Pulmonary artery endothelial cell (primary cell): ENCODE measurements at places on chromosomes 5 and 9. TPM values are rescaled to one million over a fixed set of nuclear protein-coding genes. Genes with fewer than 3 reads are reported as not detected.
A peak's percentile ranks its signal among the peaks of the same experiment; 100 is the strongest.

GRCh38 chr5:126818736-126819135, 41.8 kb downstream of the LMNB1 start:
- no peak for DNase-seq

DNA sequence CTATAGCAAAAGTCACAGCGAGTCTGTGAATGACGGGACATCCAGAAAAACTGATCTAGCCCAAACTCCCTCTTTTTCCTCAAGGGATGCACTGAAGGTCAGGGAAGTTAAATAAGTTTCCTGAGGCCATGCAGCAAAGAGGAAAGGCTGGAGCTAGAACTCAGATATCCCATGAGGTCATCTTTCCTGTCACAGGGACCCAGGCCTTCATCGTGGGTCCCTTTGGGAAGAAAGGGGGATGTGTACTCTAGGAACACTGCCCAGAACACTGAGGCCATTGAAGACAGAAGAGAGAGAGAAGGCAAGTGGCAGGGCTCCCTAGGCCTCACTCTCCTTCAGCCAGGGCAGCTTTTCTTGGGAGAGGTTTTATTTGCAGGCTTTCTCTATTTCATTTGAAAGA, 182.0 kb downstream of the EBF1 start:
- DNase-seq, result no peak

DNA sequence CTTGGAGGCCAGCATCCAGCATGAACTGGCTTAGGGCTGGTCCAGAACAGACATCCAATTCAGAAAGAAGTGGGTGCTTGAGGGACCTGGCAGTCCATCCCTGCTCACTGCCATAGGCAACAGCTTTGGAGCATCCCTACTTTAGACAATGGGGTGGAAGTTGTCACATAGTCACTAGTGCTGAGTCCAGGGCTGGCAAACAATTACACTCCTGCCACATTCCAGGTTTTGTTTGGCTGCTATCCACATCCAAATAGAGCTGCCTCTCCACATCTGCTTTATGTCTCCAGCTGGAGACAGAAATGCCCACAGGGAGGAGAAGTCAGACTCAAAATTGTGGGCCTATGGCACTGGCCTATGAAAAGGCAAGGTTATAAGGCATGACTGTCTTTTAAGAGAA, 7.0 kb downstream of the FSTL4 start:
- DNase-seq, result no peak

DNA sequence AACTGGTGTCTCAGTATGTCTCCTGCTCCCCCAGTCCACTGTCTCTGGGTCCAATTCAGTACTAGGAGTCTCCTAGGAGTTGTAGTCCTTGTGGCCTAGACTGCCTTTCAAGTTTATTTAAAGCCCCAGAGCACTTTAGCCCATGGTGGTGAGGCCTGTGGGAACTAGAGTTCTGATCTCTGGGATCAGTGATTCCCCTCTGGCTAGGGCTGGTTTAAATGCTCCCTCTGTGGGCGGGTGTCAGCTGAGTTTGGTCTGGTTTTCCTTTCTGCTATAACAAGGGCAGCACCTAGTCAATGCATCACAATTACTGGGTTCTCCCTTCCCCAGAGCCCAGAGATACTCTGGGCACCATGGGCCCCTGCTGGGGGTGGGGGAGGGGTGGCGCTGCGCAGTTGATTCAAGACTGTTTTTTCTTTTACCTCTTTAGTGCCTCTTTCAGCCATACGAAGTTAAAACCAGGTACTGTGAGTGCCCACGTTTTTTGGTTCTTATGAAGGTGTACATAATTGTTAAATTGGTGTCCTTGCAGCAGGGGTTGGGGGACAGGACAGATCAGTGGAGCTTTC, 9.3 kb upstream of the SLC36A3 start:
- DNase-seq, result no peak

- peak; percentile 58 for DNase-seq
Observed at GRCh38 chr9:36148311-36149051, 11.9 kb downstream of the GLIPR2 start.

- DNase-seq, result no peak
Observed at GRCh38 chr9:4365055-4365454, 65.2 kb upstream of the GLIS3 start.

DNA sequence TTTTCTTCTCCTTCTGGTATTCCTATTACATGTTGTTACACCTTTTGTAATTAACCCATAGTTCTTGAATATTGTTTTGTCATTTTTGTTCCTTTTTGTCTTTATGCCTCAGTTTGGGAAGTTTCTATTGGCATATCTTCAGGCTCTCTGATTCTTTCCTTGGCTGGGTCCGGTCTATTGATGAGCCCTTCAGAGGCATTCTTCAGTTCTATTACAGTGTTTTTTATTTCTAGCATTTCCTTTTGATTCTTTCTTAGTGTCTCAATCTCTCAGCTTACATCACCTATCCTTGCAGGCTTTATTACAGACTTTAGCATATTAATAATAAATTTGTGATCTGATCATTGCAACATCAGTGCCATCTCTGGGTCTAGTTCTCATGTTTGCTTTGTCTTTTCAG, 33.8 kb downstream of the PHF2 start:
- DNase-seq, result no peak

DNA sequence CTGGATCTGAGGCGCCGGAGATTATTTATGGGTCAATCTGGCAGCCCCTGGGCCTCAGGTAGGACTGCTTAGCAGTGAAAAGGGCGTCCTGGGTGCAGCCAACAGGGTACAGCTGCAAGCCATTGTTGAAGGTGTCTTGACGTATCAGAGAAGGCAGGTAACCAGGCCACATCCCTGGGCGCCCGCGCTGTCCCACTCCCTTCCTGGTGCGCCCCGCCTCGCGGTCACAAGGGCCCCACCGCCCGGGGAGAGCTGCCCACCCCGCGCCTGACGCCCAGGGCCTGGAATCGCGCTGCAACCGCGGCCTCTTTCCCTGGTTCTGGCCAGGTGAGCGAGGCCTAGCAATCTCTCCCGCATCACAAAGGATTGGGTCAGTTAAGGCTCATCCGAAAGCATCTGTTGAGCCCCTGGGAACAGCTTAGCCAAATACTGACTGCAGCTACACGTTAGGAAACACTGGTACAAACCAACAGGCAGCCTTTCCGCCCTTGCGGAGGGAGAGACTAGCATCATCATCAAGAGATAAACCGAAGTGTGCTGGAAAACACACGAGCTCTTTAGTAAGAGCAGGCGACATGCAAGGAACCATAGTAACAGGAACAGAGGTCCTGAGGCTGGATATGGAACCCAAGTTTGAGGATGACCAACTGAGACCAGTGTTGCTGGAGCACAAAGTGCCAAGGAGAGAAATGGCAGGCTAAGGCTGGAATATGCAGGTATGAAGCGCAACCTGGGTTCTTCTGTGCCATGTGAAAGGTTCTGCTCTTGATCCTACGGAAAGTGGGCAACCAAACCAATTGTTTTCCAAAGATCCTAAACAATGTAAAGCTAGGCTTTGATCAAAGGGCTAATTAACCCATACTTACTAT, 3.6 kb downstream of the RPS23 start:
- no peak for DNase-seq

GRCh38 chr5:30069441-30070263, 1123.8 kb upstream of the CDH6 start:
- no peak for DNase-seq

DNA sequence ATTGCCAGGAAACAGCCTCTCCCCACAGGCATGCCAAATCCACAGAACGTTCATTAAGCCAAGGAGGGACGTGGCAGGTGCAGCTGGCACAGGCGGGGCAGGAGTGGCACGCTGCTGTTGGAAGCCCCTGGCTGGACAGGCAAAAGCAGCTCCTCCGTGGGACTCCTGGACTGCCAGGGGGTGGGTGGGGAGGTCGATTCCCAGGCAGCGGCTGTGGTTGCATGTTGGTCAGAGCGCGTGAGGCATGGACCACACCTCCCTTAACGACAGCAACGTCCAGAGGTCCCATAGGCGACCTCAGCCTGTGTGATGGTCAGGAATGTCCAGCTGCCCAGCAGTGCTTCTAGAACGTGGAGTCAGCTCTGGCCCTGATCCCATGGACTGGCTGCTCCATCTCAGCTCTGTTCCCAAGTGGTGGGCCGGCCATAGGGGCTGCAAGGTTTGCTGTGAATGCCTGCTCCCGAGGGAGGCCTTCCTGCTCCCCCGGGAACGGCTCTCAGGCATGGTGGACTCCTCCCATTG, 6.9 kb downstream of the SLC6A19 start:
- no peak for DNase-seq

- no peak for DNase-seq
Observed at GRCh38 chr5:17951392-17952169, 317.3 kb downstream of the TAF11L14 start.

- no peak for DNase-seq
Observed at GRCh38 chr5:3351581-3352442, 243.8 kb upstream of the IRX1 start.

- no peak for DNase-seq
Observed at GRCh38 chr5:109695005-109695926, 5.5 kb downstream of the MAN2A1 start.

DNA sequence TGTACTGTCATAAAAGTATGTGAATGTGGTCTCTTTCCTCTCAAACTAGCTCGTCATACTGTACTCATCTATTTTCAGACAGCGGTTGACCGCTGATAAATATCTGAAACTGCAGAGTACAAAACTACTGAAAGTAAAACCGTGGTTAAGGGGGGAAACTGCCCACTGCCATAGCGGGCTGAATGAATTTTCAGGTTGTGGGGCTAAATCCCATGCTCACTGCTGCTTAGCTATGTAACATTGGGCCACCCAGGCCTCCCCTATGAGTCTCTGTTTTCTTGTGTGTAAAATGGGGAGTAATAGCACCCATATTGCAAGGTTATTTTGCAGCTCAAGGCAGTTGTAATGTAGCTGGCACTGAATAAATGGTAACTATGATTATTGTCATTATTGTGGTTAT, 82.3 kb downstream of the MSX2 start:
- DNase-seq, result no peak

- no peak for DNase-seq
Observed at GRCh38 chr5:35804201-35804653, 52.5 kb upstream of the IL7R start.

- no peak for DNase-seq
Observed at GRCh38 chr5:119341452-119342349, 14.1 kb upstream of the TNFAIP8 start.

DNA sequence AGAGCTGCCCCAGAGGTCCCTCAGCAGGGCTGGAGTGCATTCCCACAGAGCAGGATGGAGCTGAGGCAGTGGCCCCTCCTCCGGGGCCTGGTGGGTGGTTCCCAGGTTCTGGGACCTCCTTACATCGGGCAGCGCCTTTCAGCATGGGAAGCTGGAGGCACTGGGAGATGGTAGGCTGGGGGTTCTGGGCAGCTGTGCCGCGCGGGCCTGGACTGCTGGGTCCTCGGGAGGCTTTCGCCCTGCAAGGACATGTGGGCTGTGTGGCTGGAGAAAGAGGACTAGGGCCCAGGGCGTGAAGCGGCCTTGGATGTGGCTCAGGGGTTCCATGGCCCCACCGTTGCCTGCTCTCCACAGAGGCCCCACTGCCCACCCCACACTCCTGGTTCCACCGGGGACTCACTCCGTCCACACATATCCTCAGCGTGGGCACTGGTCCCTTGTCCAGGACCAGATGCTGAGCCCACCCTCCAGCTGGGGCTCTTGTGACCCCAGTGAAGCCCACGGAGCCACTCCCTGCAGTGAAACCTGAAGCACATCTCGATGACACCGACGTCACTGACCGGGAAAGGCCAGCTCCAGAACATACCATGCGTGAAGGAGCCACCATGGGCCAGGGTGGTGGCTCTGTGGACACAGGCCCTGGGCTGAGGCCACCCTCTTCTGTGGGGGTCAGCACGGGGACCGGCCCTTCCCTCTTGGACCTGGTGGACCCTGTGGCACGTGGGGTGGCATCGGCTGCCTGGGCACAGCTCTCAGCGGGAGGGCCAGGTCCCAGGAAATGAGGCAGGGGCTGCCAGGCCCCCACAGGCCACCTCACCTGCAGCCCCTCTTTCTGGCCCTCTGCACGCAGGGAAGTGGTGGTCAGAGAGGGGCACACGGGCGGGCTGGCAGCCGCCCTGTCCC, 31.5 kb upstream of the NKD2 start:
- DNase-seq, result no peak

DNA sequence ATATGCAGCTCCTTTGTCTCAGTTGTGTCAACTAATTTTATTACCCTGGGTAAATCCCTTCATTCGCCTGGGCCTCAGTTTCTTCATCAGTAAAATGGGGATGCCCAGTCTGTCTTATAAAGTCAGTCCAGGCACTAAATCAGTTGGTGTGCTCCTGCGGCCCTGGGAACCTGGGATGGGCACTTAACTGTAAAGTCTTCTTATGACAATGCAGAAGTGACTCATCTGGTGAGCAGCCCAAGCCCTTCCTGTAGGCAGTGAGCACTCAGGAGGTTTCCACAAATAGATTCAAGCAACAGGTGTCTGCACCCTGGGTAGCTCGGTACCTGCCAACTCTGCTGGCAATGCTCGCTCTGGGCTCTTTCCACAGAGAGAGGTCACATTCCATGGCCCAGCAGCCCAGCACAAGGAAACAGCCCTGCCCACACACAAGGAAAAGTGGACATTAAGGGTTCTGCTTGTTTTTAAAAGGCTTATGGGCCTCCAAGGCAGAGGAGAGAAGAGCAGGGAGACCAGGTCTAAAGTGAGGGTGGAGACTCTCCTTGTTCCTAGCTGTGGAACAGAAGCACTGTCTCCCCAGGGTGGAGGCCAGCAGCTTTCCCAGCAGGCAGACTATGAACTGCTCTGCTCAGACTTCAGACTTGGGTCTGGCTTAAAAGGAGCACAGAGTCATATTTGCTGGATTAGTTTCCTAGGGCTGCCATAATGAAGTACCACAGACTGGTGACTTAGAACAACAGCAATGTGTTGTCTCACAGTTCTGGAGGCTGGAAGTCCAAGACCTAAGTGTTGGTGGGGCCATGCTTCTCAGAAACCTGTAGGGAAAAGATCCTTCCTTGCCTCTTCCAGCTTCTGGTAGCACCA, 89.7 kb upstream of the ADRA1B start:
- peak; percentile 11 for DNase-seq

GRCh38 chr9:34151398-34151797, 24.9 kb upstream of the DCAF12 start:
- no peak for DNase-seq

DNA sequence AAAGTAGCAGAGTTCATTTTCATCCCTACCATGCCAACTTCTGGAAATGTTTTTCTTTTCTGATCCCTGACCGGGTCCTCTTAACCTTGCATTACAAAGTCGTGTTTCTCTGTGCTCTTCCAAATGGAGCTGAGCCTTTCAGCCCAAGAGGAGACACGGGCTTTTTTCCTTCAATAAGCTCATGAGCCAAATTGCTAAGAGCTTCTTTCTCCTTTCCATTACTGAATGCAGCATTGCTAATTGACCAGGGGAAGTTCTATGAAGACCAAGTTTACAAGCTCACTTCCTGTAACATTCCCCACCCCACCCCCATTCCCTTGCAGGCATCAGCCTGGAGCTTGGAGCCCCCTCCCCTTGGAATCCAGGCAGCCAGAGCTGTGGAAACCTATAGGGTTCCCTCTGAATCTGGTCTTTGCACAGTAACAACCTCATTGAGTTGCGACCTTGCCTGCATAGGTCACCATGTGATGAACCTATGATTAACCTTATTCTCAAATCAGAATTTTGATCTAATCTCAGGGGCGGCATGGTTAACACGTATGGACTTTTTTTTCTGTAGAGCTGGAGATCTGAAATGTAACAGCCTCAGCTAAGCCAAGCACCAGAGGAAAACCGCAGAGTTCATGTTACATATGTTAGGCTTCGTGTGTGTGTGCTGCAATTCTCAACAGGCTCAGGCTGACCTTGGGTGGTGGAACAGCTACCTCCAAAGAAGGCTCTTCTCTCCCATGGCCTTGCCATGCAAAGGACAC, 395.7 kb upstream of the ZNF462 start:
- no peak for DNase-seq

The BARX1 gene
- not detected in 2 replicates for total RNA-seq

The SPATA31C1 gene
- not detected in 2 replicates for total RNA-seq

The CCDC192 gene
- not detected in 2 replicates for total RNA-seq

The GFI1B gene
- not detected in 2 replicates for total RNA-seq
